Mesendoderm (in vitro differentiated cells): ENCODE measurements at places on chromosomes 4 and X.

DNA sequence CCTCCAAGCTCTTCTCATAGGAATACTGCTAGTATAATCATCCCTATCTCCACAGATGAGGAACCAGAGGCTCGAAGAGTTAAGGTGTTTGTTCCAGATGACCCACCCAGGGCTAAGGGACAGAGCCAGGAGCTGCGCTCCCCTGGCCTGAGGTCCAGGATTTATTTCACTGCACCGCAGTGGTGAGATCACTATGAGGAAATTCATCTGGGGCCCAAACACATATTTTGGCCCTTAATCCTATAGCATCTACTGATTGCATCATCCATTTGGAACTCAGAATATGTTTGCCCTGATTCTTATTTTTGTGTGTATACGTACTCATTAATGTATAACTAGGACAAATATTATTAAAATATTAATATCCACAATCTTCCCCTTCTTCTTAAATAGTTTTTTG, 100.1 kb upstream of the RBPJ start:
- DNase-seq = no peak

GRCh38 chr4:145938618-145939440, at the start of gene ZNF827:
ZNF827 (minus strand) TSS chr4:145938823; CDS start chr4:145938407, 416 bp downstream.
- DNase-seq = peak; percentile 94

DNA sequence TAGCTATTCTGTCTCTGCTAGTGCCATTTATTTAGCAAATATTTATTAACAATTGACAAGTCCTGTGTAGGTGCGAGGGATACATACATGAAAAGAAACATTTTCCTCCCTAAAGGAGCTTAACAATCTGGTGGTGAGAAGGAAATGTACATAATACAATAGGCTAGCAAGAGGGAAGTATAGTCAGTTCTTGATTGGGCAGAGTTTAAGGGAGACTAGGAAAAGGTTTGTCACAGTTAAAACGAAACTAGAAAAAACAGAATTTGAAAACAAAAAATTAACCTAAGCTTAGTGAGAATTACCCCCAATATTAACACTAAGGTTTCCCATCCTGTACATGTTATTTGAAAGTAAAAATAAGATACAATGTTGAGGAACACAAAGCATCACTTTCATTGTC, 8.6 kb upstream of the MAML3 start:
- DNase-seq = no peak

DNA sequence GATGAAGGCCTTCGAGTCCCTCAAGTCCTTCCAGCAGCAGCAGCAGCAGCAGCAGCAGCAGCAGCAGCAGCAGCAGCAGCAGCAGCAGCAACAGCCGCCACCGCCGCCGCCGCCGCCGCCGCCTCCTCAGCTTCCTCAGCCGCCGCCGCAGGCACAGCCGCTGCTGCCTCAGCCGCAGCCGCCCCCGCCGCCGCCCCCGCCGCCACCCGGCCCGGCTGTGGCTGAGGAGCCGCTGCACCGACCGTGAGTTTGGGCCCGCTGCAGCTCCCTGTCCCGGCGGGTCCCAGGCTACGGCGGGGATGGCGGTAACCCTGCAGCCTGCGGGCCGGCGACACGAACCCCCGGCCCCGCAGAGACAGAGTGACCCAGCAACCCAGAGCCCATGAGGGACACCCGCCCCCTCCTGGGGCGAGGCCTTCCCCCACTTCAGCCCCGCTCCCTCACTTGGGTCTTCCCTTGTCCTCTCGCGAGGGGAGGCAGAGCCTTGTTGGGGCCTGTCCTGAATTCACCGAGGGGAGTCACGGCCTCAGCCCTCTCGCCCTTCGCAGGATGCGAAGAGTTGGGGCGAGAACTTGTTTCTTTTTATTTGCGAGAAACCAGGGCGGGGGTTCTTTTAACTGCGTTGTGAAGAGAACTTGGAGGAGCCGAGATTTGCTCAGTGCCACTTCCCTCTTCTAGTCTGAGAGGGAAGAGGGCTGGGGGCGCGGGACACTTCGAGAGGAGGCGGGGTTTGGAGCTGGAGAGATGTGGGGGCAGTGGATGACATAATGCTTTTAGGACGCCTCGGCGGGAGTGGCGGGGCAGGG, 568 bp downstream of the HTT start:
- peak; percentile 95 for DNase-seq

DNA sequence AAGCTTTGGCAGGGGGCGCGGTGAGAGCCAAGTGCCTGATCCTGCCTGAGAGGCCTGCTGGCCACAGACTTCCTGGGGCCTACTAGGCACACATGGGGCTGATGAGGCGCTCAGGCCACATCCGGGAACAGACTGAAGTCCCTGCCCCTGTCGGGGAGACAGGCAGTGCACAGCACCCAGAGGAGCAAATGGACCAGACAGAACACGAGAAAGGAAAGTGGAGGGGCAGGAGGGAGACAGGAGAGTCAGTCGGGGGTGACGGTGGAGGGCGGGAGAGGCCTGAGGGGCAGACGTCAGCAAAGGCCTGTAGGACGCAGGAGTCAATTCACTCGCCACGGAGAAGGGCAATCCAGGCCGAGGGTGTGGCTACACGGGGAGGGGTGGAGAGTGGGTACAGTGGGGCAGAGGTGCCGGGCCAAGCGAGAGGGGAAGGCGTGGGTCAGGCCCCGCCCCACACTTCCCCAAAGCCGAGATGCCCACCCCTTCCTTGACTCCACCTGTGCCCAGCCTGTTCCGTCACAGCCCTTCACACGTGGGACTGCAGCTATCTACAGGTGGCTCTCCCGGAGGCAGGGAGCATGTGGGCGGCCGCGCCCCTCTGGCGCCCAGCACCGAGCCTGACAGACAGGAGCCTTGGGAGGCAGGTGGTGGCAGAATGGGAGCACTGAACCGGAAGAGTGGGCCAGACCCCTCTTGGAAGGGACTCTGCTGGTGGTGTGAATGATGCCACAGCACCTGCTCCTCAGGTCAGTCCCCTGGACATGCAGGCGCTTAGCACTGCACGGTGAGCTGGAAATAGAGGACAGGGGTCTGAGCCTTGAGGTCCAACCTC, 20.5 kb downstream of the NOP14 start:
- DNase-seq = no peak

DNA sequence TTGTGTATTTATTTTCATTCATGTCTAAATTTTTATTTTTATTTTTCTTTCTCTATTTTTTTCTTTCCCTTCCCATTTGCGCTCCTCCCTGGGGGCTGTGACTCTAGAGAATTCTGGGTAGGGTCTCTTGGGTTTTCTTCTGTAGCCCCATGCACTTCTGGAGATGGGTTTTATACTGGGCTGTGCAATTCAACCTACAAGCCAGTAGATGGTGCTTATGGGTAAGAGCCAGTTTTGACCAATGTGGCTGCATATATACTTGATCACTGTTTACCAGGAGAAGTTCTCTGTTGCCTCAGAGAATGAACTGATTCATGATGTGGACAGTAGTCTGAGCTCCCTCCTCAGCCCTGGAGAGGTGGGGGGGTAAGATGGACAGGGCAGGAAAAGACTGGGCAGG, 614.6 kb downstream of the PCDH19 start:
- no peak for DNase-seq

DNA sequence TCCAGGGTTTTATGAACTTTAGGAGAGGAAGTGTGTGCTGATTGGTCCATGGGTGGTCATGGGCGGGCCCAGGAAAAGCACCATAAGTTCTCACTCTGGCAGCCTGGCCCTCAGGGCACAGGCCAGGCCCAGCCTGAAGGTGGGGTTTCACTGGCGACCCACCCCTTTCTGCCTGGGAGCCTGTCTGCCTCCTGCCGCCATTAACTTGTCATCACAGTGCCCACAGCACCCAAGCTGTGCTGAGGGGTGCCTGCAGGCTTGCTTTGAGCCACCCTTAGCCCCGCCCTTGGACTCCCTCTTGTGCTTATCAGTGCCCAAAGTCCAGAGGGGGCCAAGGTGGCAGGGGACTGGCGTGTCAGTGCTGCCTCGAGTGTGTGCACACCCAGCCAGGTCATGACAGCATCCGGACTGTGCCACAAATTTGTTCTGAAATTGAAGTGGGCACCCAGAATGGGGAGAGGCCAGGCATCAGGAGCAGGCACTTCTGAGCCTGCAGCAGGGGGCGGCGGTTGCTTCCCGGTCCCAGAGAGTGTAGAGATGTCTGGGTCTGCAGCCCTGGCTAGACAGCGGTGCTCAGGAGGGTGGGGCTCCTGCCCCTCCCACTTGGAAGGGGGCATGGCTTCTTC, 455.6 kb downstream of the TMA16 start:
- no peak for DNase-seq

- DNase-seq = no peak
Measured at GRCh38 chrX:16914058-16914457, 32.4 kb upstream of the REPS2 start.

DNA sequence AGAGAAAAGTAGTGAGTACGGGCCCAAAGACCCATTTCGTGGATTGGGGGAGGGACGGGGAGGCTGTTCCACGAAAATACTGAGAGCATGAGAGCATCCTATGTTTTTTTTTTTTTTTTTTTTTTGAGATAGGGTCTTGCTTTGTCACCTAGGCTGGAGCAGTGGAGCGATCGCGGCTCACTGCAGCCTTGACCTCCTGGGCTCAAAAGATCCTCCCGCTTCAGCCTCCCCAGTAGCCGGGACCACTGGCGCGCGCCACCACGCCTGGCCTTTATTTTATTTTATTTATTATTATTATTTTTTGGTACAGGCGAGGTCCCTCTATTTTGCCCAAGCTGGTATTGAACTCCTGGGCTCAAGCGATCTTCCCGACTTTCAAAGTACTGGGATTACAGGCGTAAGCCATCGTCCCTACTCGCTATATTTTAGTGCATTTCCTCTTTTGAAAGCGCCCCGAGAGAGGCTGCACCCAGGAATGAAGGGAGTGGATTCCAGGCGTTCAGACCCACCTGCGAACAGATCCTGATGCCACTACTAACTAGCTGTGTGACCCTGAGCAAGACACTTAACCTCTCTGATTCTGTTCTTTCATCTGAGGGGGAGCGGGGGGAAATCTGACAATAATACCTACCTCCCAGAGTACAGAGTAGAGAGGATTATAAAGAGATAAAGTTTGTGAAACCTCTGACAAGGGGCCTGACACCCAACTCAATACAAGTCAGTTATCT, 5.4 kb upstream of the MSX1 start:
- no peak for DNase-seq

GRCh38 chr4:138348055-138348454, 105.9 kb upstream of the SLC7A11 start:
- no peak for DNase-seq

GRCh38 chr4:78688366-78688765, 87.8 kb upstream of the BMP2K start:
- no peak for DNase-seq

GRCh38 chrX:130746709-130747342, 156.2 kb downstream of the ENOX2 start:
- no peak for DNase-seq

- no peak for DNase-seq
Measured at GRCh38 chr4:97152149-97152548, 991.1 kb downstream of the STPG2 start.

GRCh38 chr4:38625508-38625907, 38.5 kb upstream of the KLF3 start:
- no peak for DNase-seq

DNA sequence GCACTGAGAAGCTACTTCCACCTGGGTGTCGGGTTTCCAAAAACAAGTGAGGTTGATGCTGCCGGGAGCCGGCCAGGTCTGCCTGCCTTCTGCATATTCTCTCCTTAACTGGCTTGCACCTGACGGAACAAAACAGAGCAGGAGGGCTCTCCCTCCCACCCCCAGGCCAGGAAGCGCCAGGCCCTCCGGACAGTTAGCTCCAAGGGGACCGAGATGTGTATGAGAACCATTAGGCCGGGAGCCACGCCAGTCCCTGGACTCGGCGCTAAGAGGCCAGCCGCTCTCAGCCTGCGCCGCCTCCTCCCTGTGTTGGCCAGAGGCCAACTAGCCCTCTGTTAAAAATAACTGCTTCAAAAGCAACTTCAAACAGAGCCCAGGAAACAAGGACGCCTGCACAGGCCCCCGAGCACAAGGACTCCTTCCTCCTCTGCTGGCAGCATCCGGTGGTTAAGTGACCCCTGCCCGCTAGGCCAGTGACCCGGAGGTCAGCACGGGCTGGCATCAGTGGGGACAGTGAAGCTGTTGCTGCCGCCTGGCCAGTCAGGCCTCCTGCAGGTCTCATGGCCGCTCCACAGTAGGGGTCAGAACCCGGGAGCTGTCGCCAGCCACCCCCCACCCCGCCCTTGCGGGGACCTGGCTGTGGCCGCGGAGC, 107.9 kb downstream of the ABLIM2 start:
- DNase-seq = peak; percentile 69

DNA sequence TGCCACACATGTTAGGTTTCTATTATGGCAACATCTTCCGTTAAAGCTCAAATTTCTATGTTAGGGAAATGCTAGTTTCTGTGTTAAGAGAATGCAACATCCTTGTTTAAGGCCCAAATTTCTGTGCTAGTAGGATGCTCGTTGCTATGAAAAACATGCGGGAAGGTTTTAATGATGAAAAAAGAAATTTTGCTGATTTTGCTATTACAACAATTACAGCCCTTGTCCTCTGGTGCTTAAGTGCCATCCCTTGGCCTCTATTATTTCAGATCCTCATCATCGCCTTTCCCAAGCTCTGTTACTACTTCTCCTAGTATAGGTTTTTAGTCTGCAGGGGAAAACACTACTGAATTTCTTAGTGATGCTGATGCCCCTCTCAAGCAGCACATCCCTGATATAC, 412.6 kb upstream of the NDST3 start:
- no peak for DNase-seq

DNA sequence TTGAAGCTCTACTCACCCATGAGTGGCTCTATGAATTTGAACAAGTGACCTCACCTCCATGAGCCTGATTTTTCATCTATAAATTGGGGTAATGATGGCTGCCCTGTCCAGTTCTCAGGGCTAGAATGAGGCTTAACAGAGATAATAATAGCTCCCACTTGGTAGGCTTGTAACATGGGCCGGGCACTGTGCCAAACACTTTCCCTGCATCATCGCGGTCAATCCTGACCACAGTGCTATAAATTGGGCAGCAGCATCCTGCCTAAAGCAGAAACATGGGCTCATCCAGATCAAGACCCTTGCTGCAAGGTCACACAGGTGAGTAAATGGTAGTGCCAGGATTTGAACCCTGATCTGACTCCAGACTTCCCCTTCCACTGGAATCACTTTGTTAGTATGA, 12.8 kb downstream of the APLN start:
- no peak for DNase-seq

DNA sequence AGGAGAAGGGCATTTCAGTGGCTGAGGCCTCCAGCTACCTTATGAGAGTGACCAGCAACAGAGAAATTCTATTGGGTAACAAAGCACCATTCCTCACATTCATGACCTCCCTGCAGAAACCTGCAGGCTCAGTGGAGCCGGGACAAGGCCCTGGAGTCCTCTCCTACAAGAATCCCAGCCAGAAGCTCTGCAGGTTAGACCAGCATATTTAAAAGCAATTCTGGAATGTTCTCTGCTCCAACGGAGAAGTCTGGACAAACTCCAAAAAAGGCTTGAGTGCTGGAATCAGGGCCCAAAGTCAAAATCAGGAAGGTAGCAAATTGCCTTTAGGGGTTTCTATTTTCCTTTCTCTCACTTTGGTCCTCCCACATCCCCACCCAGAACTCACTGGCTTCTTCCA, 202.9 kb downstream of the SCFD2 start:
- DNase-seq = no peak

- DNase-seq = no peak
Measured at GRCh38 chrX:68115371-68115770, 317.9 kb downstream of the OPHN1 start.
